Effector memory CD4-positive, alpha-beta T cell (primary cell): ENCODE measurements at places on chromosomes 16 and 17.
A peak's percentile ranks its signal among the peaks of the same experiment; 100 is the strongest.

- DNase-seq: peak; percentile 20
Observed at GRCh38 chr16:22161999-22162655, at the start of gene SDR42E2. Gene SDR42E2 (plus strand): TSS chr16:22162506. CDS start chr16:22165583, 3,077 bp downstream.

DNA sequence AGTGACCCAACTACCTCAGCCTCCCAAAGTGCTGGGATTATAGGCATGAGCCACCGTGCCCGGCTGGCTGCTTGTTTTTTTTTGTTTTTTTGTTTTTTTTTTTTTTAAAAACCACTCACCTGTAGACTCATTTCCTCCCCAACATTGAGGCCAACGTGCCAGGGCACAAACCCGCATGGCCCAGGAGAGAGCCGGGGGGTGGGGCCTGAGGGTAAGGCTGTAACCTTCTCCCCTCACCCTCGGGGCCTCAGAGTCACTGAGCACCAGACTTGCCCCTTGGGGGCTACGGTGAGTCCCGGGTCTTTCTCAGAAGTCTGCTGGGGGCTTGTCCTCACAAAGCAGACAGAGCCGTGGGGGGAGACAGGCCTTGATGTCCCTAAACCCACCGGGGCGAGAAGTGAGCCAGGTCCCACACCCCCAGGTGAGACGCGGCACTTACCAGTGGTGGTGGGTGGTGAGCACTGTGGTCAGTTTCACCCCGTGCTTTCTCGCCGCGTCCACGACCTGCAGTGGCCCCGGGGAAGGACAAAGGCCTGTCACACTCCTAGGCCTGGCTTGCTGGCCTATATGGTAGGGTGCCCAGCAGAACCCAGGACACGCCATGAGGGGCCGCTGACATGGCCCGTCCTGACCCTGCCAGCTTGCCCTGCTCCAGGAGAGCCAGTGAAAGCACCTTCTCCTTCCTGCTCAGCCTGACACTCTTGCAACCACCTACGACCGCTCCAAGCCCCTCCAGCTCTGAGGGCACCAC is 4.6 kb downstream of the HAGH start:
- no peak for DNase-seq

GRCh38 chr17:6811510-6811909 is 20.0 kb downstream of the TEKT1 start:
- no peak for DNase-seq

DNA sequence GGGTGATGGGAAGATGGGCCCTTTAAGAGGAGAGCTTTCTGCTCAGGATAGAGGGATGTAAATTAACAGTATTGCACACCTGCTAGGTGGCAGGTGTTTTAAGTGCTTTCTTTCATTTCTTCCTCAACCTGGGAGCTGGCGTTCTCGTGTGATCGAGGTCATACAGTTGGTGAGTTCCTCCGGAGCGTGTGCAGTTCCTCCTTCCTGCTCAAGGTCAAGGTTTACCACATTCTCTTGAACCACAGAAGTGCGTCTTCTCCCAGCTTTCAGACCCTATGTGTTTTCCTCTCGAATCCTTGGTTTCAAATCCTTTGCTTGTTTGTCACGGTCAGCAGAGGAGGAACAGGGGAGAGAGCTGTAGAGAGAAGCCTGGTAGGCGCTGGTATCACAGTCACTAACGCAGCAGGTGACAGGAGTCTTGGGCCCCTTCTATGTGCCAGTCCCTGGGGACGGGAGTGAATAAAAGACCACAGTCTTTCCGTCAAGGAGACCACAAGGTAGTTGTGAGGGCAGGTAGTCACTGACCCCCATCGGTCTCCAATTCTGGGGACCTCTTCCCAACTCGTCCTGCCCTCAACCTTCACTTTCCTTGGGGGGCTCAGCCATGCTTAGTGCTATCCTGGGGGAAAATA is 791 bp downstream of the DNAI2 start:
- no peak for DNase-seq

- DNase-seq: no peak
Observed at GRCh38 chr17:77453613-77454241, 313.0 kb downstream of the SEC14L1 start.

- DNase-seq: no peak
Observed at GRCh38 chr16:67707790-67708189, 11.3 kb downstream of the GFOD2 start.

- DNase-seq: no peak
Observed at GRCh38 chr17:27975146-27976011, 67.1 kb upstream of the NLK start.

DNA sequence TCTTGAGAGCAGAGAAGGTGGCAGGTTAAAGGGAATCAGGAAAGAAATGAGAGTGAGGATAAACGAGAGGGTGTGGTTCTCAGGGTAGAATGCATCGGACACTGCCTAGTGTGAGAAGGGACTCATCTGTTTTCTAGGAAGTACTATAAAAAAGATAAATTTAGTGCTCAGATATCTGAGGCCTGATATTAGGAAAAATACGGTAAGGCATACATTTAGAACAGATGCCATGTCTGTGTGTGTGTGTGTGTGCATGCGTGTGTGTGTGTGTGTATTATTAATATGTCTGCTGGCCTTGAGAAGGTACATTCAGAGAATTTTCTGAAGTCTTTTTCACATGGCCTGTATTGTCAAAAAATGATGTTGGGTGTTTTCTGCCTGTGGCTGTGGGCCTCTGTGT is 414.8 kb downstream of the MAF start:
- DNase-seq: no peak

DNA sequence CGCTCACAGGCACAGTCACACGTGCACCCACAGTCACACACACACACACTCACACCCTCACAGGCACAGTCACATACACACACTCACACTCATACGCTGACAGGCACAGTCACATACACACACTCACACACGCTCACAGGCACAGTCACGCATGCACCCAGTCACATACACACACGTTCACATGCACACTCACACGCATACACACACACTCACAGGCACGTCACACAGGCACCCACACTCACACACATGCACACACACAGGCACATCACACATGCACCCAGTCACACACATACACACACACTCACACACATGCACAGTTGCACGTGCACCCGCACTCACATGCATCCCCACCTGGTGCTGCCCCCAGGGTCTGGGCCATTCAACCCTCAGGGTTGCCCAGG is 46.1 kb upstream of the CBFA2T3 start:
- DNase-seq: no peak

DNA sequence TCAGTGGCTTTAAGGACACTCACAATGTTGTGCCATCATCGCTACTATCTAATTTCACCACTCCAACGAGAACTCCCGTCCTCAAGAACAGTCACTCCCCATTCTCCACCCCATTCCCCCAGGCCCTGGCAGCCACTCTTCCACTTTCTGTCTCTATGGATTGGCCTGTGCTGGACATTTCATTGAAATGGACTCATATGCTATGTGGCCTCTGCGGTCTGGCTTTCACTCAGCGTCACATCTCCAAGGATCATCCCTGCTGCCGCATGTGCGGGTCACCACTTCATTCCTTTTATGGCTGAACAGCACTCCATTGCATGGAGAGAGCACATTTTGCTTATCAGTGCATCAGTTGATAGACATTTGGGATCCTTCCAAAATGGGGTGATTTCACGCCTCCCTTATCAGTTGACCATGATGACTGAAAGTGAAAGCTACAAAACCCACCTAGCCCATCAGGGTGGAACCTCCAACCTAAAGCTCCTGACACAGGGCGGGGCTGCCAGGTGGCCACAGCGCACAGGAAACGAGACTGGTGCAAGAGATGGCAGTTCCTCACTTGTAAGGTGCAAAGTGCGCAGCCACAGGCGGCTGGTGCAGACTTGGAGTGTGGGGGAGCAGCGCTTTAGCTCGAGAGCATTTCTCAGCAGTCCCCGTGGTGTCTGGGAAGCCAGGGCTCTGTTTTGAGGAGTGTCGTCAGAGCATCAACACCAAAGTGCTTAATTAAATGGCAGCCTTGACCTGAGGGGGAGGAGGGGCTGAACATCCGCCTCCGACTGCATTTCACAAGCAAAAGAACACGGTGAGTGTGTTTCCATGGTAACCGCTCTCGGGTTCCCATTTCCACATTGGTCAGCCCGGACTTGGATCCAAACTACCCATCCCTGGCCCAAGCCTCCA is 23.8 kb downstream of the COTL1 start:
- DNase-seq: peak; percentile 82

- no peak for DNase-seq
Observed at GRCh38 chr16:30602616-30603277, 7.4 kb downstream of the ZNF689 start.

- DNase-seq: no peak
Observed at GRCh38 chr17:56445692-56446411, 147.6 kb upstream of the NOG start.

- DNase-seq: no peak
Observed at GRCh38 chr17:78596871-78597764, 19.9 kb upstream of the DNAH17 start.

GRCh38 chr17:64653325-64653984 is 8.7 kb downstream of the SMURF2 start:
- no peak for DNase-seq

DNA sequence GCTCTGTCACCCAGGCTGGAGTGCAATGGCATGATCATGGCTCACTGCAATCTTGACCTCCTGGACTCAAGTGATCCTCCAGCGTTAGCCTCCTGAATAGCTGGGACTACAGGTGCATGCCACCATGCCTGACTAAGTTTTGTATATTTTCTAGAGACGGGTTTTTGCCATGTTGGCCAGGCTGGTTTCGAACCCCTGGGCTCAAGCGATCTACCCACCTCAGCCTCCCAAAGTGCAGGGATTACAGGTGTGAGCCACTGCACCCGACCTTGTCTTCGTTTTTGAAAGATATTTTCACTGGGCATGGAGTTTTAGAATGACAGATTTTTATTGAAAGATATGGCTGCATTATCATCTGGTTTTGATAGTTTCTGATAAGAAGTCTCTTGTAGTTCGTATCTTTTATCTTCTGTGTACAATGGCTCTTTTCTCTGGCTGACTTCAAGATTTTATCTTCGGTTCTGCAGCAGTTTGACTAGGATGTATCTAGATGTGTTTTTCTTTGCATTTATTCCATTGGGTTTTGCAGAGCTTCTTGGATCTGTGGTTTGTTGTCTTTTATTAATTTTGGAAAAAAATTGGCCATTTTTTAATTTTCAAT is 14.6 kb downstream of the ADGRG5 start:
- DNase-seq: no peak

- no peak for DNase-seq
Observed at GRCh38 chr17:4901648-4902344, 1.1 kb downstream of the CHRNE start.

DNA sequence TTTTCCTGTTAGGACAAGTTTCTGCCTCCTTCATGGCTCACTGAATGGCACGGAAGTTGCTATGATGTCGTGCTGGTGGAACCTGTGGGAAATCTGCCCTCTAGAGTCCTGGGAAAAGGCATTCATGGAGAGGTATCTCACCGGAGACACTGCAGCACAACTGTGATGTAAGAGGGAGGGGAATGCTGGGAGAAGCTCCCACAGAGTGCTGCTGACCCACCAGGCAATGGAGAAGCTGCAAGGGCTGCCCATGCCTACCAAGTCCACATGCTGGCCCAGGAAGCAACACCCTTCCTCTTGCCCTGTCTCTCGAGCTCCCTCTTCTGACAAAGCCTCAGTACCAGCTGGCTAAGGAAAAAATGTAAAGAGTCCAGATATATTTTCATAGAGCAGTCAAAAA is 45.2 kb upstream of the SLC5A11 start:
- no peak for DNase-seq

DNA sequence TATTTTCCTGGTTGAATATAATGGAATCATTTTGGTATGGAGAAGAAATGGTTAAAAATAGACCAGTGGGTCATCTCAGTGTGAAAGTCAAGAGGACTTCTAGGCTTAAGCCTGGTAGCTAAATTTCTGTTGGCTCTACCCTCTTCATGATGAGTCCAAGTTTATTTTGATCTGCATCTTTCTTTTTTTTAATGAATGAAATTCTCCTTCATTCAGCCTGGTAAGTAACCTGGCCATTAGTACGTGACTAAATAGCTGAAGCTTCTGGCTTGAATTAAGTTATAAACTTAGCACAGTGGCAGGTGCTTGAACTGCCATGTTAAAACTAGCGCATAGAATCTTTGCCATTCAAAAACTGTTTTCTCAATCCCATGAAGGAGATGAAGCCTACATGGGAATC is 28.0 kb downstream of the NF1 start:
- DNase-seq: no peak

DNA sequence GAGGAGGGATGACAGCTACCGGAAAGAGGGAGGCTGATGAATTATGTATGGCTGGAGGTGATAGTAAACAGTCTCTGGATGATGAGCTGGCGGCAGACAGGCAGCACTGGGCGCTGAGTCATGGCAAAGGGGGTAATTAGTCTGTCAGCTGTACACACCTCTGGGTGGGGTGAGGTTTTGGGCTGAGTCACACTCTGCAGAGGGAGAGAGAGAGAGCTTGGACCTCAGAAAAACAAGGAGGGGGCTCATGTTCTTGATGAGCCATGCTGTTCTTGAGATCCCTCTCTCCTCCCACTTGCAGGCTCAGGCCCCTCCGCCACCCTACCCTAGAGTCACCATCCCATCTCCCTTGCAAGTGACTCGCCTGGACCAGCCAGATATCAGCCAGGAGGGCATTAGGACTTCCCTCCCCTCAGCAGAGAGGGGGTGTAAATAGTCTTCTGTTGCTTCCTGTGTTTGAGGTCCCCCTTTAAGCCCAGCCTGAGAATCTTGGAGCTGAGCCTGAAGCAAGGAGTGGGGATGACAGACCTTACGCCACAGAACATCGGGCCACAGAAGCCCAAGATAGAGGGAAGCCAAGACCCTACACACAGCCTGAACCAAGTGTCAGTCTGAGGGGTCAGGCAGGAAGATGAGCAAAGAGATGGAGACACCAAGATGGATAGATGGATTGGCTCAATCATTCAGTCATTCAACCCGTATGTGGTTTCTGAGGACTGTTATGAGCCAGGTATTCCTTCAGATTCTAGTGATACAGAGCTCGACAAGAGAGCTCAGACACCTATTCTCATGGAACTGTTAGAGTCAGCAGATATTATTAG is 383.2 kb upstream of the CCL2 start:
- no peak for DNase-seq

DNA sequence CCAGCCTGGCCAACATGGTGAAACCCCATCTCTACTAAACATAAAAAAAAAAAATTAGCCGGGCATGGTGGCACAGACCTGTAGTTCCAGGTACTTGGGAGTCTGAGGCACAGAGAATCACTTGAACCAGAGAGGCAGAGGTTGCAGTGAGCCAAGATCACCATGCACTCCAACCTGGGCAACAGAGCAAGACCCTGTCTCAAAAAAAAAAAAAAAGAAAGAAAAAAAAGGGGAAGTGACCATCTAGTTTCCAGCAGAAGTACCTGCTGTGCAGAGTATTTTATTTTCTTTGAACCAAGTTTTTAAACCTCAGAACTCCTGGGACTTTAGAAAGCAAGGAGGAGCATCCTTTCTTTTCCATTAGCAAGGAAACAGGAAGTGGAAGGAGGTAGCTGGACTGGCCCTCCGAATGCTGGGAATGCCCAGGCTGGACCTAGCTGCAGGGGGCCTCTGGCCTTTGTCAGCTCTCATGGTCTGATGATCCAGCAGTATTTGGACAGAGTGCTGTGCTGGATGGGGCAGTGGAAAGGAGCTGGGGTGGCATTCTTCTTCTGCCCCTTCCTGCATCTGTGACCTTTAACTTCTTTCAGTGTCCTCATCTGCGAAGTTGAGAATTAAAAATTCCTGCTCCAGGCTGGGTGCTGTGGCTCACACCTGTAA is 6.6 kb downstream of the GID4 start:
- no peak for DNase-seq
